ENCODE measurements at places on chromosomes 3 and 15.
A peak's percentile ranks its signal among the peaks of the same experiment; 100 is the strongest.

- H3K4me1 ChIP-seq: no peaks in the 10 kb centered on the region
- ATAC-seq: peak; percentile 99
- H3K4me3 ChIP-seq: peak within 1 kb of the TSS; percentile 90
- no peaks in the 10 kb centered on the region for H3K36me3 ChIP-seq
- H3K27ac ChIP-seq: peak within 1 kb of the TSS; percentile 92
- H3K27me3 ChIP-seq: no peaks in the 10 kb centered on the region
These were observed at the start of the genes AAGAB and IQCH for GRCh38 chr15:67254238-67255175. Gene AAGAB, minus strand, starts transcription at chr15:67254661. Its CDS starts 30 bp downstream, at chr15:67254631. Gene IQCH, plus strand, starts transcription at chr15:67254786. Its CDS starts 111 bp downstream, at chr15:67254897.

GRCh38 chr3:31758322-31758965 is 222.6 kb downstream of the OSBPL10 start:
- H3K4me1 ChIP-seq: no peaks in the 10 kb centered on the region
- H3K27me3 ChIP-seq: no peaks in the 10 kb centered on the region
- no peak overlapping the region for H3K27ac ChIP-seq

- peaks cover 16% of the 10 kb centered on the region for H3K27me3 ChIP-seq
- no peak overlapping the region for H3K4me3 ChIP-seq
- H3K36me3 ChIP-seq: no peaks in the 10 kb centered on the region
- no peak overlapping the region for H3K27ac ChIP-seq
These were observed 221.2 kb downstream of the NTRK3 start for GRCh38 chr15:88035381-88035780.

- no peak overlapping the region for H3K4me3 ChIP-seq
- ATAC-seq: no peak
- H3K27ac ChIP-seq: no peak overlapping the region
- H3K4me1 ChIP-seq: peaks cover 5% of the 10 kb centered on the region
- H3K27me3 ChIP-seq: no peaks in the 10 kb centered on the region
These were observed 5.7 kb upstream of the BLM start for GRCh38 chr15:90711418-90711824.

DNA sequence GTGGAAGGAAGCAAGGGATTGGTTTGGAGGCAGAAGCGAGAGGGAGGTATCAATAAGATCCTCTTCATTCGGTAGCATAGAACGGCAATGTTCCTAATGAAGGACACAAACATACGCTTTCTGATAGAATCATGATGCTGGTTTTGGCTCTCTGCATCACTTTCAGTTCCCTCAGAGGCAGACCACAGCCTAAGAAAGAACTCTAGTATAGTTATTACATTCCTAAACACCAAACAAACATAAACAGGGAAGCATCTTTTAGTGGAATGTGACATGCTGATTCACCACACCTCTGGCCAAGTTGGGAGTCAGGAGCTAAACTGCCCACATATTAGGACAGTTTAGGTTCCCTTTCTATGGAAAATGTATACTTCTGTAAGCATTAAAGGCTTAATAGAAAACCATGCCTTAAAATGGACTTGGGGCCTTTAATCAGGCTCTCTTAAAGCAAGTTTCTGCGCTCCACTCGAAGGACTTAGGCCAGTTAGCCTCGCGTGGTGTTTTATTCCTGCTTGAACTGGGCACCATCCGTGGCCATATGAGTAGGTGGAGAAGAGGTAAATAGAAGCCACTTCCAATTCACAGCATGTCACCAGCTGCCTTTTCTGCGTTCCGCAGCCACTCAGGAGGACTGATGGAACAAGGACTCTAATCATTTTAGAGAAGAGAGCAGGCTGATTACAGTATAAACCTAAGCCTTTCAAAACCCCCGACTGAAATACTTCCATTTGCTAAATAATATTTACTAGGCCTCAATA is 53.7 kb downstream of the CD47 start:
- no peak for ATAC-seq
- H3K4me3 ChIP-seq: no peak overlapping the region
- no peaks in the 10 kb centered on the region for H3K27me3 ChIP-seq
- no peaks in the 10 kb centered on the region for H3K36me3 ChIP-seq
- no peak overlapping the region for H3K27ac ChIP-seq

- H3K36me3 ChIP-seq: no peaks in the 10 kb centered on the region
- no peaks in the 10 kb centered on the region for H3K4me1 ChIP-seq
- ATAC-seq: no peak
- no peaks in the 10 kb centered on the region for H3K27me3 ChIP-seq
- H3K27ac ChIP-seq: no peak overlapping the region
These were observed 116.2 kb downstream of the ROBO1 start for GRCh38 chr3:79651536-79652065.

DNA sequence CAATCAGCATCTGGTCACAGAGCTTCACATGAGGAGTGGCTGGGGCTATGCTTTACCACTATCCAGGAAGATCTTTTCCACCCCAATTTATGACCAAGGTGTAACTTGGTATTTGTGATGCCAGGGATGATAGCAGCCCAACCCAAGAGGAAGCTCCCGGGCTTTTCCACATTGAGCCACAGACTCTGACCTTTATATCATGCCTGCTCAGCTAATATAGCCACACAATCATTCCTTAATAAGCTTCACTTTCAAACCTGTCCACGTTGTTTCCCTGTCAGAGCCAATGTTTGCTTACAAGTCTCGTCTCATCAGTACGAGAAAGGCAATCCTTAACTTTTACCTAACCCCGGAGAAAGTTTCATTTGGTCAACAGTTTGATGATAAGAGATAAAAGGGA is 330.9 kb downstream of the SHQ1 start:
- no peak overlapping the region for H3K27ac ChIP-seq
- no peaks in the 10 kb centered on the region for H3K27me3 ChIP-seq
- ATAC-seq: no peak
- no peak overlapping the region for H3K4me3 ChIP-seq
- H3K4me1 ChIP-seq: no peaks in the 10 kb centered on the region

DNA sequence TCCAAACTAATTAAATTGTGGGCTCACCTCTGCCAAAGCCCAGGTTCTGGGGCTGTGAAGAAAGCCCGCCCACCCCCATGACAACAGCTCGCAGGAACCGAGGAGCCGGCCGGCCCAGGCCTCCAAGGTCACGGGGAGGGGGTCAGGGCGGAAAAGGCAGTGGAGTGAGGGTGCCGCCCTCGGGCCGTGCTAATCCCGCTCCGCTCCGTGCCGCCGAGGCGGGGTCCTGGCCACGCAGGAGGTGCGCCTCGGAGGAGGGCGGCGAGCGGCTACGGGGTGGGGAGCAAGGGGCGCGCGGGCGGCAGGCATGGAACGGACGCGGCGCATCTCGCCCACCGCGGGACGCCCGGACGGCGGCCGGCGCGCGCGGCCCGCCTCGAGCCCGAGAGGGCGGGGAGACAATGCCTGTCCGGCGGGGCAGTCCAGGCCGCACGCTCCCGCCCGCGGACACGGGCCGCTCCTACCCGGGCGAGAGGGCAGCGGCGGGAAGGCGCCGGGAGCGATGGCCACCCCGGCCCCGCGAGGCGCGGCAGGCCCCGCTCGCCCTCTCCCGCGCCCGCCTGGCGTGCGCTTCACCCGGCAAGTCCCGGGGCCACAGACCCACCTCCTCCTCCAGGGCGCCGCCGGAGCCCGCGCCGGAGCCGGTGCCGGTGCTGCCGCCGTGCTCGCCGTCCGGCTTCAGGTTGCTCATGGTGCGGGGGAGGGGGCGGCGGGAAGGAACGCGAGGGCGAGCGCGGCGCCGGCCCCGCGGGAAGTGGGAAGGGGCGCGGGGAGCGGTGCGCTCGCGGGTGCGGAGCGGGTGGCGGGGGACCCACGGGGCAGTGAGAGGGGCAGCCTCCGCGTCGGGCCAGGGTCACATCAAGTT is 528 bp downstream of the RBPMS2 start:
- H3K4me1 ChIP-seq: no peaks in the 10 kb centered on the region
- peak overlapping the region; percentile 97 for H3K27ac ChIP-seq
- H3K27me3 ChIP-seq: no peaks in the 10 kb centered on the region
- peak; percentile 43 for ATAC-seq
- no peaks in the 10 kb centered on the region for H3K36me3 ChIP-seq
- peak overlapping the region; percentile 76 for H3K4me3 ChIP-seq

Data from gastroesophageal sphincter (tissue), 4 donors.